ENCODE measurements at places on chromosomes 3 and 15.

GRCh38 chr15:33152502-33153109 lies 41.9 kb downstream of the FMN1 start:
- no peak for DNase-seq

GRCh38 chr15:71812966-71813722 lies 2.8 kb downstream of the NR2E3 start:
- DNase-seq = no peak

- DNase-seq = no peak
Measured at GRCh38 chr3:158085358-158085757, 20.9 kb downstream of the SHOX2 start.

DNA sequence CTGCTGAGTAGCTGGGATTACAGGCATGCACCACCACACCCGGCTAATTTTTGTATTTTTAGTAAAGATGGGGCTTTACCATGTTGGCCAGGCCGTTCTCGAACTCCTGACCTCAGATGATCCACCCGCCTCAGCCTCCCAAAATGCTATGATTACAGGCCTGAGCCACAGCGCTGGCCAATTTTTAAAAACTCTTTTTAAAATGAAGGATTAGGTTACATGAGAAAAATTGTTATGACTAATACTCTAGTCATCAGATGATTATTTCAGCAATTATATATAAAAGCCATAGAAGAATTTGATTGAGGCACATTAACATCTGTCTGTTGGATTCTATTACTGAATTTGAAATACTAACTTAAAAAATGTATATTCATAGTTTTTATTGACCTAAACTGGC lies 134.1 kb upstream of the MNS1 start:
- no peak for DNase-seq

GRCh38 chr3:94258851-94259250 lies 196.0 kb downstream of the NSUN3 start:
- DNase-seq = no peak

- peak; percentile 21 for DNase-seq
Measured at GRCh38 chr15:87764461-87765240, 491.9 kb downstream of the NTRK3 start.

DNA sequence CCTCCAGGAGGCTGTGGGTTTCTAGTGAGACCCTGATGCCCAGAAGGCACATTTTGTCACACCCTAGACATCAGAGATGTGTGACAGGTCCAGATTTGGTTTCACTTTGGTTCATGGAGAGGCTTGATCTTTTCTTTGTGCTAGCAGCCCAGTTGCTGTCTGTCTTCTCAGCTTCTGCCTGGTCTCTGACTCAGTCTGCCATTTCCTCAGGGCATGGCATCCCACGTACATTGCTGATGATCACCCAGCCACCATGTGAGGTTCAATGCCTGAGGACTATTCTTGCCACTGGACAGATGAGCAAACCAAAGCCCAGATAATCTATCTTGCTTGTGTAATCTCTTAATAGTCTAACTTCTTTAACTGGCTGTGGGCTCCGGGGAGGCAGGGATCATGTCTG lies 144.9 kb upstream of the MRPS22 start:
- peak; percentile 15 for DNase-seq

GRCh38 chr3:173652093-173652492 lies 254.5 kb downstream of the NLGN1 start:
- no peak for DNase-seq

- peak; percentile 37 for DNase-seq
Measured at GRCh38 chr3:13452490-13453335, 27.4 kb upstream of the HDAC11 start.

GRCh38 chr15:28014623-28015200 lies 84.4 kb downstream of the OCA2 start:
- no peak for DNase-seq

DNA sequence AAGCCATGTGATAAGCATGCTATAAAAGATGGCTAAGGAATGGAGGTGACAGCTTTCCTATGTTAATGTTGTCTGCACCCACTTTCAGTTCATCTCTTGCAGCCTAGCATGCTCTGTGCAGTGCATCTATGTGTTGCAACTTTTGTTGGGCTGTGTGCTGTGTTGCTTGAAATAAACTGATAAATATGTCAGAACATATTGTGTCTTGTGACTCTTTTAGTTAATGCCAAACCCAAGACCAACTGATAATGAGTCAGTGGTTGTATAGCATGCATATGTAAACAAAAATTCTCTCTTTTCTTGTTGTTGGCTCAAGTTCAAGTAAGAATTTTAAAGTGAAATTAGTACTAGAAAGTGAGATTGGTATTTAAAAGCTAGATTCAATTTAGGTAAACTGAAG lies 37.0 kb upstream of the SCN10A start:
- no peak for DNase-seq

- DNase-seq = no peak
Measured at GRCh38 chr15:31503758-31504461, 177.3 kb downstream of the KLF13 start.

GRCh38 chr3:134326760-134327593 lies 47.3 kb downstream of the AMOTL2 start:
- DNase-seq = peak; percentile 97

DNA sequence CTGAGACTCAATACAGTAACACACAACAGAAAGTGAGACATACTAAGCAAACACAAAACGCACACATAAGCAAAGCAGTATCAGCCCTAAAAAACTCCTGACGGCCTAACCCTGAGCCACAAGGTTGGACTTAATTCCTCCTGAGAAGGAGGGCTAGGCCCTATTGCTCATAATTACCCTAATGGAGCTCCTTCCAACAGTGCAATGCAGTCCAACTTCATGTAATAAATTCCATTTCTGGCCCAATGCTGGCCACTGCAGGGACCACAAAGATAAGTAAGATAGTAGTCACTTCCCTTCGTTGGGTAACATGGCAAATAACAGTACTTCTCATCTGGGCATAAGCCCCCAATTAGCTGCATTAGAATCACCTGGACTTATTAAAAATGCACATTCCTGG lies 4.2 kb downstream of the VPS39 start:
- peak; percentile 4 for DNase-seq

GRCh38 chr3:131239267-131239666 lies 142.3 kb upstream of the NUDT16 start:
- DNase-seq = no peak

GRCh38 chr3:145333931-145334330 lies 827.1 kb downstream of the PLOD2 start:
- no peak for DNase-seq

- DNase-seq = no peak
Measured at GRCh38 chr3:18481946-18482548, 56.9 kb upstream of the SATB1 start.

- DNase-seq = peak; percentile 67
Measured at GRCh38 chr3:186283651-186284348, 78.2 kb downstream of the DGKG start.

DNA sequence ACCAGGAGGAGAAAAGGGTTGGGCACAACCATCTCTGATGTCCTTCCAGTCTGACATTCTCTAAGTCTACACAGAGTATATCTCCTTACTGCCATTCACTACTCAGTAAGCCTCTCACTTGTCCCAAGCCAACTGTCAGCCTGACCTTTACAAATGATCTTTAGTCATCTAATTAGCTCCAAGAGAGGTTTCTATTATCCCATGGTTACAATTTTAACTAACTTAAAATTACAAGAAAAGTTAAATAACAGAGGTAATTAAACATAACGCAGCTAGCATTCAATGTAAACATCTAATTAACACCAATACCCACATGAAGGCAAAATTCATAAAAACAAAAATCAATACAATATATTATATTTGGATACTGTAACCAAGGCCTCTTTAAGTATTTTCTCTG lies 126.9 kb downstream of the LSAMP start:
- no peak for DNase-seq

GRCh38 chr3:163159306-163159705 lies 1662.7 kb downstream of the OTOL1 start:
- DNase-seq = no peak

- DNase-seq = no peak
Measured at GRCh38 chr15:92843814-92844213, 56.3 kb upstream of the CHD2 start.

- no peak for DNase-seq
Measured at GRCh38 chr3:179801856-179802255, 149.0 kb downstream of the USP13 start.

GRCh38 chr15:42547918-42548248 lies 710 bp downstream of the LRRC57 start:
- DNase-seq = no peak

DNA sequence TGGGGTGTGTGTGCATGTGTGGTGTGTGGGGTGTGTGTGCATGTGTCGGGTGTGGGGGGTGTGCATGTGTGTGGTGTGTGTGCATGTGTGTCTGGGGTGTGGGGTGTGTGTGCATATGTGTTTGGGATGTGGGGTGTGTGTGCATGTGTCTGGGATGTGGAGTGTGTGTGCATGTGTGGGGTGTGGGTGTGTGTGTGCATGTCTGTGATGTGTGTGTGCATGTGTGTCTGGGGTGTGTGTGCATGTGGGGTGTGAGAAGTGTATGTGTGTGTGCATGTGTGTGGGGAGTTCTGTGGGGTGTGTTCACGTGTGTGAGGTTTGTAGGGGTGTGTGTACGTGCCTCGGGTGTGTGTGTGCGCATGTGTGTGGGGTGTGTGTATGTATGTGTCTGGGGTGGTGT lies 6.7 kb upstream of the OCA2 start:
- no peak for DNase-seq

GRCh38 chr3:195154793-195155535 lies 116.0 kb downstream of the XXYLT1 start:
- DNase-seq = peak; percentile 99

DNA sequence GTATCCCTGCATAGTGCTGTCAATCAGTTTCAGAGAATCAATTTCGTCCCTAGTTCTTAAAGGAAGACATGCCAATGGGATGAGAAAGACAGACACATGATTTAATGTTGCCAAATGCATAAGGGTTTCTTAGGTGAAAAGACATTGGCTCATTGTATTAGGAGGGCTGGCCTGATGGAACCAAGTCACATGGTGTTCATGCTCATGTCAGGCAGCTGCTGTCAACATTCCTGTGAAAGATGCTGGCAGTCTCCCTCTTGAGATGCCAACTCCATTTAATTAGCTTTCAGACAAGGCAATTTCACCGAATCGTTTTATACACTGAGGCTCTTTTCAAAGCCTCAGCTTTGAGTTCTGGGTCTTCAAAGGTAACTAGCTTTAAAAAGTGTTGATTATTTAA lies 16.1 kb upstream of the IL1RAP start:
- no peak for DNase-seq

- no peak for DNase-seq
Measured at GRCh38 chr3:48356419-48356818, 15.6 kb upstream of the FBXW12 start.

GRCh38 chr3:16050641-16051467 lies 123.6 kb upstream of the GALNT15 start:
- no peak for DNase-seq

DNA sequence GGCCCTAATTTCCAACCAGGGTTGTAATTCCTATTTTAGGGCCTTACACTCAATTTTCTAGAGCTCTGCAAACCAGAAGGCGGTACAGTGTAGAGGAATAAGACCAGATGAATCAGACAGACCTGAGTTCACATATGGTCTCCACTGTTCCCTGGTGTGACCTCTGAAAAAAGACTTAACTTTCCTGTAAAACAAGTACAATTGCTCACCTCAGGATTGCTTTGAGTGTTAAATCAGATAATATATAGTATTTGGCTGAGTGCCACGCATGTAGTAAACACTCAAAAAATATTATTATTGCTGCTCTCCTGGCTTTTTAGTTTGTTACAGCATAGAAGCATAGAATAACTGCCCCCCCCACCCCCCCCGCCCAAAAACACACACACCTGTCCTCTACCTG lies 51.0 kb upstream of the STT3B start:
- no peak for DNase-seq

- no peak for DNase-seq
Measured at GRCh38 chr3:45508483-45509037, 86.0 kb upstream of the LIMD1 start.

GRCh38 chr15:26518885-26519284 lies 254.0 kb downstream of the GABRB3 start:
- DNase-seq = no peak

DNA sequence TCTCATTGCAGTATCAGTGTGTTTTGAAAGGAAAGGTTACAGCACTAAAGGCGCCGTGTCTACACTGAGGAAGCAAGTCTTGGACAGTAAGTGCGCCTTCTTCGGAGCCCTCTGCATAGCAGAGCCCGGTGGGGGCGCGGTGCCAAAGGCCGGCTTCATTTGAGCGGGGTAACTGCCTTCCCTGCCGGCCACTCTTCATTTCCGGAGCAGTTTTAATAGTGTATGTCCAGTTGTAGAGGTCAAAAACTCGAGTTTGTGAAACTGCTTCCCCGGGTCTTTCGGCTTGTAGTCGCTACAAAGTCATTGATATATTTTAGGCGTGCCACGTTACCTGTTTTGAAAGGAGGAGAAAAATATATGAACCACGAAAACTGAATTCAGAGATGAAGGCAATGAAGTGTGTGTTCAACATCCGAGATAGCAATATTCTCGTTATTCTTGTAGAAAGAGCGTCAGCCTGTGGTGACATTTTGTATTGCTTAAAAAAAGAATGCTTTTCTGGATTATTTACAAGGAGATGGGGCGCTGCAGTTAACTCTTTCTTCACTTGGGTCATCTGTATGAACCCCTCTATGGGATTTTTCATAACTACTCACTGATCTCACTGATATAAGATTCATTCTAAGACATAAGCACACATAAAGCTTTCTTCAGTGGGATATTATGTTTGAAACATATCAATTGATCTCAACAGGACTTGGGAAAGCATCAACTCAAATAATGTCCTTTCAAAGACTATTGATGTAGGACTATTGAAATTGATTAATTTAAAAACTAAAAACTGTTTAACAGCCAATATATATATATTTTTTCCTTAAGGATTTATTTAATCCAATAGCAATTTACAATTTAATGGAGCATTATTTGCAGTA lies 3.0 kb downstream of the ALCAM start:
- DNase-seq = peak; percentile 71

- DNase-seq = peak; percentile 46
Measured at GRCh38 chr15:68578980-68579935, at the start of gene CORO2B. Gene CORO2B, plus strand, starts transcription at chr15:68578993. Its CDS starts 270 bp downstream, at chr15:68579263.

DNA sequence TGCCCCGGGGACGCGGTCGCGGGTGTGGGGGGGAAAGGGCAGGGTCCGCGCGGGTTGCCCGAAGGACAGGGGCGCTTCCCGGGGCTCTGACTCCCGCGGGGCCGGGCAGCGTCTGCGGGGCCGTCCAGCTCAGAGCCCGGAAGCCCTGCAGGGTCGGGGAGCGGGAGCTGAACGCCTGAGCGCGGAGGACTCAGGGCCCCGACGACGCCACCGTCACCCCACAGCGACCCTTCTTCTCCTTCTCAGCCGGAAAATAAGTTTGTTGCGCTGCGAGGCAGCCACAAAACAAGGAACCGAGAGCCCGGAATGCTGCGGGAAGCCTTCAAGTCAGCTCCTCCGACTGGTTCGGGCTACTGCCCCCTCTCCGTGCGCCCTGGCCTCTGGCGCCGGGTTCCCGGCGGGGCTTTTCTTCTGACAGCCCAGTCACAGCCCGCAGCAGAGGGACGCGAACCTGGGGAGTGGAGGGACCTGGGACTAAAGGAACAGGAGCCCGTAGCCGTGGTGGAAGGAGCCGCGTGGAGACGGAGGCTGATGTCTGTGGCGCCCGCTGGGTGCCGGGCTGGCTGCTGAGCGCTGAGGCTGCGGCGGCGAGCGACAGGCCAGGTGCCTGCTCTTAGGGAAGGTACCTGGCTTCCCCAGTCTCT lies 484 bp downstream of the CNTN4 start:
- DNase-seq = no peak
